ENCODE measurements at places on chromosomes 11 and 22. TPM values are rescaled to one million over a fixed set of nuclear protein-coding genes. Genes with fewer than 3 reads are reported as not detected.

Gene PAK1
- total RNA-seq: 6.9 TPM

Gene SYT12
- not detected for total RNA-seq

Gene PATE4
- total RNA-seq: not detected

Gene FGF19
- not detected for total RNA-seq

Gene MUC2
- total RNA-seq: not detected

Gene ROBO4
- not detected for total RNA-seq

Gene SOX6
- not detected for total RNA-seq

Gene ENTHD1
- total RNA-seq: not detected

Gene TMPRSS4
- not detected for total RNA-seq

Gene SLC1A2
- not detected for total RNA-seq

Gene DKK3
- 0.61 TPM for total RNA-seq

Gene KRTAP5-9
- total RNA-seq: not detected

Gene NCF4
- total RNA-seq: 7.7 TPM

Gene SAA4
- total RNA-seq: not detected

Gene NNMT
- not detected for total RNA-seq

Gene C11orf86
- not detected for total RNA-seq

Gene MCAM
- total RNA-seq: 16.0 TPM

Gene UCP2
- 468 TPM for total RNA-seq

Gene CCDC15
- 0.89 TPM for total RNA-seq

Gene CECR2
- not detected for total RNA-seq

Gene GPHA2
- 0.49 TPM for total RNA-seq

Gene AMPD3
- total RNA-seq: 14.1 TPM

Gene SLC37A2
- total RNA-seq: 0.34 TPM

Gene CTNND1
- 12.4 TPM for total RNA-seq

Gene MIOX
- not detected for total RNA-seq

Gene MLC1
- total RNA-seq: 0.16 TPM

Gene TEAD1
- not detected for total RNA-seq

Gene MS4A12
- not detected for total RNA-seq

Gene GPR83
- 0.11 TPM for total RNA-seq

Gene APOBEC3B
- total RNA-seq: not detected

Gene EXPH5
- 3.7 TPM for total RNA-seq
